NCI-H1092 (cell line): ENCODE measurements at places on chromosomes 6 and 20.

- no peak for DNase-seq
Observed at GRCh38 chr20:54340206-54340605, 132.3 kb downstream of the PFDN4 start.

- peak; percentile 63 for DNase-seq
Observed at GRCh38 chr6:31271641-31272357, at the start of gene HLA-C. HLA-C (minus strand) TSS chr6:31272092; CDS start chr6:31272071, 21 bp downstream.

GRCh38 chr20:36824142-36824940 is 50.8 kb upstream of the DSN1 start:
- no peak for DNase-seq

GRCh38 chr20:44959082-44959637 is 1.0 kb downstream of the TOMM34 start:
- no peak for DNase-seq

GRCh38 chr20:24782801-24783630 is 166.1 kb upstream of the CST7 start:
- DNase-seq = no peak
